ENCODE measurements at places on chromosomes 5 and 9.
A peak's percentile ranks its signal among the peaks of the same experiment; 100 is the strongest.

DNA sequence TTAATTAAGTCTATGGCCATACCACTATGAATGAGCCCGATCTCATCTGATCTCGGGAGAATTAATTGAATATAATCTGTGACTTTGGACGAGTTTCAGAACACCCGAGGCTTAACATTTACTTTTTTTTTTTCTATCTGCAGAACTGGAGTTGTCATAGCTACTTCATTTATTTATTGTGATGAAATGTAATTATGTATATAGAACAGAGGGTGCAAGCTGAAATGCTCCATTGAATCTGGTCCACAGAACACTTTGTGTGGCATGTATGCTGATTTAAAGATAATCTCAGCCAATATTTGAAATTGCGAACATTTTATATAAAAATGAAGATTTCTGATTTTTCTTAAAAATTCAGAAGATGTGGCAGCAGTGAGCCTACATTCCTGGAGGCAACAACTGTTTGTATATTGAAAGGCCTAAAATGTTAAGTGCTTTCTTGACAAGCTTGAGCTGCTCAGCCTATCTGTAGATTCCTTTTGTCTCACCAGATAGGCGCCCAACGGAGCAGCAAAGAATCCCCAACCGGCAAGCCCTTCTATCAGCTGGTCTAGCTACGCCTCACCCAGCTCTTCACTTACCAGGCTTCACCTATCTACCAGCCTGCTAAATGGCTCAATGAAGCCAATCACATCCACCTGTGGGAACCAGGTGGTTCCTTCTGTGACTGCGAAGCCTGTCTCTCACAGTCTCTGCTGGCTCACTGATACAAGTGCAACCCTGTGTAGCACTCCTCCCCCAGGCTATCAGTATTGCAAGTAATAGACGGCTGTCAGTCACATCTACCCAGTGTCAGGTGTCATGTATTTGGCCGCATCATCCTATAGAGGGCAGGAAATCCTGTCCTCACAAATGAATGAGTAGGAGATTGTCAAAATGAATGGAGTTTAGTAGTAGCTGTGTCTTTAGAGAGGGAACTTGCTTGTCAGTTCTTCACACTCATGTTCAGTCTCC lies 170.6 kb upstream of the MRPS30 start:
- DNase-seq: no peak

- no peak for DNase-seq
Measured at GRCh38 chr9:128245421-128246151, 30.2 kb downstream of the GOLGA2 start.

DNA sequence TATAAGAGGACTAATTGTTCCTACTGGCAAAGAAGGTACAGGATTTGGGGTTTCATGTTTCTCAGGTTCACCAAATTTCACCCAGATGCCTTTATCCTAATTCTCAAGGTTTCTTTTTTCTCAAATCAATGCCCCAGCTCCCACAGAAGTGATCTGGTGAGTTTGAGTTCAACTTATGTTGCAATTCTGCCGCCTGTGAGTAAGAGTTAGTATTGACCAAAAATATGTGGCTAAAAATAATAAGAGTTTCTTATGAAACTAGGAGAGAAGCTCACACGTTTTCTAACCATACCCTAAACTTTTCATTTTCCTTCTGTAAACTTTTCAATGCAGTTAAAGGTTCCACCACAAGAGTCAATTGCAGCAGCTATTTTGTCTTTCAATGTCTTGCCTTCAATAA lies 15.1 kb downstream of the SLCO6A1 start:
- no peak for DNase-seq

- DNase-seq: no peak
Measured at GRCh38 chr9:114824110-114824509, 18.3 kb upstream of the TNFSF15 start.

DNA sequence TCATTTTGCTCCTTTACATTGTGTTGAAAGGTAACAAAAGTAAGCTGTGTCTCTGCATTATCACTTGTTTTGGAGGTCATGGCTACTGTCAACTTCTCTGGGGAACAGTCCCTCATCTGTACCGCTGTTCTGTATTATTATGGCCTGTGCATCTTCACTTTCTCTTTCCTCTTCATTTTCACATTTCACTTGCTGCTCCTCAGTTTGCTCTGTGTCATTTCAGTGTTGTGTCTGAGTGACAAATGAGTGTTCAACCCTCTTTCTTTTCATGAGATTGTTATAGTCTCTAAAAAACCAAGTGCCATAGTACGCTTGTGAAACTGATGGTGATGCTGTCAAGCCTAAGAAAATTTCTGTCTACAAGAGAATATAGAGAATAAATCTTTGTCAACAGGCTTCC lies 122.0 kb upstream of the FER start:
- DNase-seq: no peak

DNA sequence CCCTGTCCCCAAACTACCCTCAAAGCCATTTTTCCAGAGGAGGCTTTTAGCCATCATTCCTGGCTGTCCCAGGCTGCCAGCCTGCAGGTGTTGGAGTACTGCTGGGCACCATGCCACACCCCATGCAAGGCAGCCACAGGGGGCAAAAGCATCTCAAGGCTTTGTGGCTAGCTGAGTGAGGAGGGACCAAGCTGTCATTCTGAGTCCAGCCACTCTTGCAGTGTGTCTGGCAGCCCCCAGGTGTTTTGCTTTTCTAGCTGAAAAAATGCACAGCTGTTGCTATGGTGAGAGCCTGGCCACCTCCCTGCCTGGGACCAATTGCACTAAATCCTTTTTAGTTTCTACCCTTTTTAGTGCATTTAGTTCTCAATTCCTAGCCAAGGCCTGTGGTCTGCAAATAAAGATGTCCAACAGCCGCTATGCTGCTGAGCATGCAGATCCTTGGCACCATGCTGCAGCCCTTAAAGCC lies 50.4 kb upstream of the PTGS1 start:
- no peak for DNase-seq

- no peak for DNase-seq
Measured at GRCh38 chr5:122316656-122317055, 4.6 kb downstream of the SNCAIP start.

- DNase-seq: peak; percentile 77
Measured at GRCh38 chr5:111530298-111530740, 18.0 kb upstream of the STARD4 start.

DNA sequence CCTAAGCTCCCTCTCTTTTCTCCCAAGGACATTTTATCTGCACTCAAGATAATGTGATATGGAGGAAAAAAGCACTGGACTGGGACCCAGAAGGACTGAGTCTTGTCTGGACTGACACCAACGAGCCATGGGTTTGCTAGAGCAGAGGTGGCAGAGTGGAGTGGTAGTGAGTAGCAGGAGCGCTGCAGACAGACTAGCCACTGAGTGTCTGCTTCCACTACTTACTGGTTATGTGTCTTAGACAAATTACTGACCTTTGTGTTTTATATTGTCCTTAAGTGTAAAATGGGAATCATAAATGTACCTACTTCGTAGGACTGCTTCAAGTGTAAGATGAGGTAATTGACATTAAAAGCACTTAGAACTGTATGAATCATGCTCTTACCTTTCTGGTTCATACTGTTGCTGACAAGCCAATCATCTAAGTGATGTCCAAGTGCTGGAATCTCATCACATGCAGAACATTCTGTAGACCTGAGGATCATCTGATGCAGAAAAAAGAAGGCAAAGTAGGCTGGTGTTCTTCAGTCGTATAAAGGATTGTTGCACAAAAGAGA lies 12.5 kb upstream of the PRLR start:
- DNase-seq: no peak

DNA sequence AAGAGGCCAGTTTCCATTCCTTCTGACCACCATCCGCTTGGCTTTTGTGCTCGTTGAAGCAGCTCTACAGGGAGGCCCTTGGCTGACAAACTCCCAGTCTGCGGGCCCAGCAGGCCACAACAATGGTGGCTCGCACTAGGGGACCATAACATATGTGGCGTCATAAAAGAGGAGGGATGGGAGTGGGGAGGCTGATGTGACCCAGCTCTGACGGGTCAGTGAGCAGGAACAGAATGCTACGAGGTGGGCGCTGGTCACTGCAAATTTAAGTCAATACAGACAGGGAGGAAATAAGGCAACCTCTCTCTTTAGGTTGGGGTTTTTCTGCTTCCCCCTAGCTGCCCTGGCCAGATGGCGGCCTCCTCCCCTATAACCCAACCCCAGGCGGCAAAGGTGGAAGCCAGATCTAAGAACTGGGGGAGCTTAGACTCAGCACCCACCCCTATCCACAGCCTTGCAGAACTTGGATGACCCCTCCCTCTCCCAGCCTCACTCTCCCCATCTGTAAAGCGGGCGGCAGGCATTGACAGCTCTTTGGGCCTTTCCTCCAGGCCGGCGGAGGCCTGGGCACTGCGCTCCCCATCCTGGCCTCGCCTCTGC lies 778 bp downstream of the FRRS1L start:
- no peak for DNase-seq

- DNase-seq: no peak
Measured at GRCh38 chr5:87845734-87846133, 422.9 kb downstream of the TMEM161B start.

DNA sequence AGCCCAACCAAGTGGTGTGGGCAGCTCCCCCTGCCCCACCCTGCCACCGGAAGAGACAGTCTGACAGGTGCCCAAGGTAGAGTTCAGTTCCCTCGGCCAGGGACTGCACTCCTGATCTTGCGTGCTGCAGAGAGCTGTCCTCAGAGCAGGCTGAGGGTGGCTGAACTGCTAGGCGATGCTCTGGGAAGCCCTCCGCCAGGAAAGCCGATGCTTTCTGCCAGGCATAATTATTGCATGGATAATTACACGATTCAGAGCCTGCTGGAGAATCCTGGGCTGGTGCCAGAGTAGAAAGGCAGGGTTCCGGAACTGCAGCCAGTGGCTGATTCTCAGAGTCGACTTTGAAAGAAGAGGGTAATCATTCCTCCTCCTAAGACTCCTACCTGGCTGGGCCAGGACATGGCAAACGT lies 19.3 kb downstream of the KCNIP1 start:
- DNase-seq: no peak

DNA sequence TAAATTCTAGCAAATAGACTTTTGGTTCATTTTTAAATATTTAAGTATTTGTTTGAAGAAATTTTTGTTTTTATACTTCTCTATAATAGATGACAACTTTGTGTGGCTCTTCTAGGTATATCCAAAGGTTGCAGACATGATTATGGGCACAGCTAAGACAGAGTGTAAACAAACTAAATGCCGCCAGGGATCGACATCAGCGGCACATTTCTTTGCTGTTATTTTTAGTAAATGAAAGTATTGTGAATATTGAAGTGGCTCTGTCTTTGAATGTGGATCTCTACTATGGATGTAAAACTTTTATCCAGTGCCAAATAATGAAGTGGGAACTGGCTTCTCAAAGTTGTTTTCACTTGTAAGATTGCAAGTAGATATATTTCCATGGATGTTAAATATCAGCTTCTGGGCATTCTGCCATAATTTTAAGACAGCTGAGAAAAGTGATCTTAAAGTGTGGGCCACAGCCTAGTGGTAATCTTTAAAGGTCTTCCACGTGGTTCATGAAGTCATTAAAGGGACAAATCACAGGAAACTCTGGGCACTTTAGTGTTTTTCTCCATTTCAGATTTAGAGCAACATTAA lies 589.9 kb downstream of the ZNF608 start:
- no peak for DNase-seq

DNA sequence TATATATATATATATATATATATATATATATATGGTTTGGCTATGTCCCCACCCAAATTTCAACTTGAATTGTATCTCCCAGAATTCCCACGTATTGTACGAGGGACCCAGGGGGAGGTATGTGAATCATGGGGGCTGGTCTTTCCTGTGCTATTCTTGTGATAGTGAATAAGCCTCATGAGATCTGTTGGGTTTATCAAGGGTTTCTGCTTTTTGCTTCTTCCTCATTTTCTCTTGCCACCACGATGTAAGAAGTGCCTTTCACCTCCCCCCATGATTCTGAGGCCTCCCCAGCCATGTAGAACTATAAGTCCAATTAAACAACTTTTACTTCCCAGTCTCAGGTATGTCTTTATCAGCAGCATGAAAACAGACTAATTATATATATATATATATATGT lies 52.3 kb upstream of the ADAMTS2 start:
- DNase-seq: no peak

- no peak for DNase-seq
Measured at GRCh38 chr5:41339339-41339738, 126.0 kb upstream of the C6 start.

DNA sequence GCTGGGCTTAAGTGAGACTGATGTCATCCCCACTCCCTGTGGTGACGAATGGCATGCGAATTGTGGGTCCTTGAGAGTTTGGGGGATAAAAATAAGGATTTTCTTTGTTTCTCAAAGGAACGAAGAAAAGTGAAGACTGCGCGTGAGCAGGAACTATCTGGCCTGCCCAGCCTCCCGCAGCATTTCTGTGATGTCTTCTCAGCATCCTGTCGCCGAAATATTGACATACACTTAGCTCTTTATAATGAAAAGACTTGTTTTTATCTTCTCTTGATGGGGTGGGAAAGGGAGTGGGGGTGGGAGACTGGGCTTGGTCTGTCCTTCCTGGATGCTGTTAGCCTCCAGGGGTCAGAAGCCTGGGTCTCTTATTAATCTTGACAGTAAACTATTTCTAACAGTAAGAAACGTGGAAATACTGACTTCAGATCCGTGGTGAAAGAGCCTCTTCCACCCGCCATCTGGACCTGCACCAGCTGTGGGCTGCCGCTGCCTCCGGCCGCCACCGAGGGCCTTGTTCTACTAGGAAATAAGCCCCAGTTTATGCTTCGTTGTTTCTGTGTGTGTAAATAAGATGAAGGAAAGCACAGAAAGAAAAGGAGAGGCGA lies 239.6 kb downstream of the FANCC start:
- no peak for DNase-seq

- no peak for DNase-seq
Measured at GRCh38 chr9:88954066-88954465, 37.2 kb upstream of the S1PR3 start.

GRCh38 chr9:31119890-31120454 lies 1264.5 kb upstream of the ACO1 start:
- DNase-seq: peak; percentile 20

GRCh38 chr9:114662081-114662989 lies 4.7 kb upstream of the TEX53 start:
- peak; percentile 63 for DNase-seq

DNA sequence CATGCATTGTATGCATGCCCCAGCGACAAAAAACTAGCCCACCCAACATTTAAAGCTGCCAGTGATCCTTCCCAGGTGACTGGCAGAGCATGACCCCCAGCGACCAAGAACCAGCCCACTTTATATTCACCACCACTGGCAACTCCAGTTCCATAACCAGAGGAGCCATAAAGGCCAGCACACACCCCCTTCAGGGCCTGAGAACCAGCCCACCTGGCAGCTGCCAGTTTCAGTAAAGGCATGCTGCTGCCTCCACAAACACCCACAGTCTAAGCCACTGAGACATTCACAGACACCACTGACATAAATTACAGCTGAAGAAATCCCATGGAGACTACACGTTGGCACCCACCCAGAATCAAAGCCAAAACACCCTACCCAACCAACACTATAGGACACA lies 46.9 kb upstream of the RGS7BP start:
- DNase-seq: no peak

GRCh38 chr9:88992556-88992955 lies 1.3 kb downstream of the S1PR3 start:
- DNase-seq: no peak

- DNase-seq: no peak
Measured at GRCh38 chr5:143782588-143783386, 29.2 kb upstream of the HMHB1 start.

- no peak for DNase-seq
Measured at GRCh38 chr5:169450464-169450863, 133.1 kb upstream of the SPDL1 start.

GRCh38 chr5:54013556-54014194 lies 296.7 kb downstream of the ARL15 start:
- DNase-seq: no peak

- no peak for DNase-seq
Measured at GRCh38 chr9:124256517-124257069, 1.2 kb upstream of the NEK6 start.

- DNase-seq: no peak
Measured at GRCh38 chr5:80659106-80659505, 4.3 kb upstream of the DHFR start.
